ENCODE measurements at places on chromosomes 7 and 10.
A peak's percentile ranks its signal among the peaks of the same experiment; 100 is the strongest.

GRCh38 chr7:16900209-16900768, 18.5 kb upstream of the AGR3 start:
- DNase-seq: no peak

DNA sequence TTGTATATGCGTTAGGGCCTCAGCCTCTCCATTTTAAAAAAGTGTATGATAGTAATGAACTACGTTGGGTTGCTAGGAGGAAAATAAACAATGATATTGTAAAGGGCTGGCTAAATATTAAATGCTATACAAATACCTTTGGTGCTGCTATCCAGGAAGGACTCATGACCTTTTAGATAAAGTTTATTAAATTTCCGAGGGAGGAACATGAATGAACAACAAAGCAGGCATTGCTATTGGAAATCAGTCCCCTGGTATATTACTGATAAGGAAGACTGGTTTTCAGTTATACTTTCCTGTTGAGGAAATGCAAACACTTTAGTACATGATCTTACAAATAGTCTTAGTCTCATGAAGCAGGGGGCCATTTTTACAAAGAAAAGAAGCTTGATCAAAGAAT, 17.2 kb upstream of the AGR2 start:
- DNase-seq: no peak

- DNase-seq: no peak
Observed at GRCh38 chr7:32253299-32253698, 183.1 kb upstream of the PDE1C start.

GRCh38 chr7:92292981-92293380, 47.2 kb downstream of the ANKIB1 start:
- no peak for DNase-seq

- no peak for DNase-seq
Observed at GRCh38 chr10:89867964-89868363, 166.6 kb downstream of the KIF20B start.

- DNase-seq: no peak
Observed at GRCh38 chr10:103441206-103441605, 11.0 kb downstream of the CALHM2 start.

- no peak for DNase-seq
Observed at GRCh38 chr7:94451187-94451586, 56.5 kb downstream of the COL1A2 start.

- DNase-seq: no peak
Observed at GRCh38 chr7:99860281-99861127, 16.3 kb downstream of the OR2AE1 start.

GRCh38 chr7:132548489-132549078, 27.7 kb downstream of the PLXNA4 start:
- no peak for DNase-seq

GRCh38 chr10:13593535-13593934, 6.8 kb downstream of the PRPF18 start:
- no peak for DNase-seq

DNA sequence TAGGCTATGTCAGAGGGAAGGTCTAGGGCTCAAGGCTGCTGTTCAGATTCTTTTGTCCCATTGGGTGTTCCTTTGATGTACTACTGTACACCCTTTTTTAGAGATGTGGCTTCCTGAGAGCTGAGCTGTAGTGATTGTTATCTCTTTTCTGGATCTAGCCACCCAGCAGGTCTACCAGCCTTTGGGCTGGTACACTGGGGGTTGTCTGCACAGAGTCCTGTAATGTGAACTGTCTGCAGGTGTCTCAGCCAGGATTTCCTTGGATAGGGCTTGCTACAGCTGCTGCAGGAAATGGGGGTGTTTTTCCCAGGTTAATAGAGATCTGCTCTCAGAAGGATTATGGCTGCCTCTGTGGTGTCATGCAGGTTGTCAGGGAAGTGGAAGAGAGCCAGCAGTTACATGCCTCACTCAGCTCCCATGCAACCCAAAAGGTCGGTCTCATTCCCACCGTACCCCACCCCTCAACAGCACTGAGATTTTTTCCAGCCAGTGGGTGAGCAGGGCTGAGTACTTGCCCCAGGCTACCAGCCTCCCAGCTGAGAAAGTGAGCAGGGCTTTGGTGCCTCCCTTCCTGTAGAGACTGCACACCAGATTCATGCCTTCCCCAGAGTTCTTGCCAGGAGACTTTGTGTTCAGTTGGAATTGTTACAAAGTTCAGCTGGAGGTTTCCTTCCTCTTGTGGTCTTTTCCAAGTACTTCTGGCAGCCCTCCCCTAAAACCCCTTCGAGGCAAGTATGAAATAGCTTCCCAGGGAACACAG, 63.3 kb downstream of the ZNF107 start:
- DNase-seq: no peak

- no peak for DNase-seq
Observed at GRCh38 chr10:49001402-49001801, 61.8 kb upstream of the LRRC18 start.

GRCh38 chr7:149458235-149458634, 2.6 kb downstream of the ZNF777 start:
- DNase-seq: no peak

- no peak for DNase-seq
Observed at GRCh38 chr10:14125564-14125963, 205.2 kb downstream of the FRMD4A start.

DNA sequence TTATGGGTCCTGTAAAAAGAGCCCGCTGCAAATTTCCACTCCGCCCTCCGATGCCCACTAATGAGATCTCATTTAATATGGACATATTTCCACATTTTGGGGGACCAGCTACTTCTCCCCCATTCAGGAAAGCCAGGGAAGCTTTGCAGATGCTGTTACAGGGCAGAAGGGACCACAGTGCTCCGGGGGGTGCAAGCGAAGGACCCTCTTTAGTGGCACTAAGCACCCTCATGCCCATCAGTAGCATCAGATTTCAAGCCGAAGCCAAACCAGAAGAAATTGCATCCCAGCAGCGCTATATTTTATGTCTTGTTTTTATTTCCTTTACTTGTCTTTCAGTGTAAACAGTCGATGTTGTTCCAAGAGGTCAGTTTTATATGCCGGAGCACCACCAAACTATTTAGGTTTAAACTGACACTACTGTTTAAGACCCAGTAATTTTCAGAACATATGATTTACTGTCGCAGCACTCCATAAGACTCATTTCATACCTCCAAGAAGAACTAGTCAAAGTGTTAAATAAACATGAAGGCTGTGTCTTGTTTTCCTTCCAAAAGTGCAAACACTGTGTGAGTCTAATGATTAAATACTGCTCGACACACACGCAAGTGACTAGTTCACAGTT, 122.2 kb upstream of the MGMT start:
- no peak for DNase-seq

DNA sequence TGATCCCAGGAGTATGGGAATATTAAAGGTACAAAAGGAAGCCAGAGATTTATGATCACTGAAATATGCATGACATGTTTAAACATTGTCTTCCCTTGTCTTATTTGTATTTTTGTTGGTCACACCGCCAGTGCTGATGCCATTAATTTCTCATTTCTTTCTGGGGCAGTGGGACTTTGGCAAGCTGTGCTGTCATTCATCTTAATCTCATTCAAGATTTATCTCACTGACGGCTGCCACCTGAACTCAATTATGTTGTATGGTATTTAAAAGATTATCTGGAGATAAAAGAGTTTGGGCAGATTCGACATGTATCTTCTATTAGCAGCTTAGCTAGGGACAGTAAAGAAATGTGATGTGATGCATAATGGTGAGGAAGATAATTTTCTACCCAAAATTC, 284.9 kb upstream of the PLXDC2 start:
- no peak for DNase-seq

DNA sequence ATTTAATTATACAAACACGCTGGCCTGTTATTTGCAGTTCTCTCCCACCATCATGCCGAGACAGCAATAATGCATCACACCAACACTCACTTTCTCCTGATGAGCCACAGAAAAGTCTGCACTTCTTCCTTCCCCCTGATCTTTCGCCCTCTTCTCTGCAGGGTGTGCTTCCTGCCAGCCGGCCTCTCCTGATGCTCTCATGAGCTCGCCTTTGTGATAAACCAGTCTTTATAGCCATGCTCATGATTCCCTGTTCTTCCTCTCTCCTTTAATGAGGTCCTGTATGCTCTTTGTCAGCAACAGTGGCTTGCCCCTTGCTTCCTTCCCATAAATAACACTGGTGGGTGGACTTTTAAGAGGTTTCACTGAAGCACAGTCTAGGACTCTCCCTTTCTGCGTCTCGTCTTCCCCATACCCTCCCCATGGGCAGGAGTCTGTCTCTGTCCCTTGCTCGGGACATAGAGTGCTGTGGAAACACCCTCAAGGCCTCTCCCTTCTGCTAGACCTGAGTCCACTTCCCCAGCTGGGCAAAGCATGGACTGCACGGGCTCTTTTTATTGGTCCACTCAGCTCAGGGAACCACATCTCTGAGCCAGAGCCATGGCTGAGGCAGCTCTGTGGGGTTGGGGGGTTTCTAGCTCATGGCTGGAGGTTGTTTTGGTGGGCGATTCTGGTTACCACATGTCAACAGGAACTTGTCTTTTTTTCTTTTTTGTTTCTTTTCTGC, 133.9 kb downstream of the C10orf105 start:
- no peak for DNase-seq

- DNase-seq: no peak
Observed at GRCh38 chr10:105183536-105183935, 542.4 kb downstream of the SORCS3 start.

- peak; percentile 14 for DNase-seq
Observed at GRCh38 chr10:14186245-14186644, 144.5 kb downstream of the FRMD4A start.

DNA sequence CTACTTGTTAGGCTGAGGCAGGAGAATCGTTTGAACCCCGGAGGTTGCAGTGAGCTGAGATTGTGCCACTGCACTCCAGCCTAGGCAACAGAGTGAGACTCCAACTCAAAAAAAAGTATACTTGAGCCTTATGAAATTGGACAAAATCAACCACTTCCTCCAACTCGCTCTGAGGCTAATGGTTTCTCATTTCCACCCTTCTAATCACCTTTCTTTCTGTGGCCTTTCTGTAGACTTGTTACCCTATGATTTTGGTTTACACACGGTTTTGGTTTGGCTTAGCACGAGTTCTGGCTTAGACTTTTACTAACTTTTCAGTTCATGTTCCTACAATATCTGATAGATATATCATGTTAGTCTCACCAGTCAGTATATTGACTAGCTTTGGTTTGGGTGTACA, 152.0 kb downstream of the PHTF2 start:
- DNase-seq: no peak

DNA sequence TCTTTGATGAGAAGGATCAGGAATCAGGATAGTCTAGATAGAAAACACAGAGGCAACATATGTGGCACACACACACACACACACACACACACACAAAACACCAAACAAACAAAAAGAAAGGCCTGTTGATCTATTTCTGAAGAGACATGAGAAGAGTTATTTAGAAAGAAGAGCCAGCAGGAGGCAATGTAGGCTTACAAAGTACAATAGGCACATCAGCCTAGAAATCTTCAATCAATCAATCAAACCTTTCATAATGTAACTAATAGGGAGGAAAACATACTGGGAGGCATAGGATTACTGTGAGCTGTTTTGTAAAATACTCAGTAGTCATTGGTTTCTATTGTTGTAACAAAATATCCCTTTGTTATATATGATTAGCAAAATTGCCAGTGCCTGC, 47.3 kb upstream of the TES start:
- DNase-seq: no peak

DNA sequence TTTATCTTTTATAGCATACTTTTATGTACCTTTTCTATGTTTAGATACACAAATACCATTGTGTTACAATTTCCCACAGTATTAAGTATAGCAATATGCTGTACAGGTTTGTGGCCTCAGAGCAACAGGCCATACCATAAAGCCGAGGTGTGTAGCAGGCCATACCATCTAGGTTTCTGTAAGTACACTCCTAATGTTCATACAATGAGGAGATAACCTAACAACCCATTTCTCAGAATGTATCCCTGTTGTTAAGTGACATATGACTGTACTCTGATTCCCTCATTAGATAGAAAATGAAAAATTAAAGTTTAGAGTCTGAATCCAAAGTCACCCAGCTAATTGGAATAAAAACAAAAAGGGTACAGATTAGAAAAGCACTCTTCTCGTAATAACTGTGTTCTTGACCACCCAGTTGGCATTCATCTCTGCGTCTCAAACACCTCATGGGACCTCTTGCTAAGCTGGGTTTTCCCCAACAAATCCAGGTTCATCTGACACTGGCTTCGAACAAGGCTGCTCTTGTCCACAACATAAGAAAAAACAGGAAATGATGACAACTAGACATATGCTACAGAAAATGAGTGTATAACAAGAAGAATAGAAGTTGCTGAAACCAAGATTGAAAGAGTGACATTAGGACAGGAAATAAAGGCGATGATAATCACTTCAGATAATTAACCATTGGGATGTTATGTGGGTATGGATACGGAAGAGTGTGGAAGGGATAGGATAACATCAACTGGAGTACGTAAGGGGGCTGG, 1.4 kb downstream of the NDUFB8 start:
- DNase-seq: no peak

DNA sequence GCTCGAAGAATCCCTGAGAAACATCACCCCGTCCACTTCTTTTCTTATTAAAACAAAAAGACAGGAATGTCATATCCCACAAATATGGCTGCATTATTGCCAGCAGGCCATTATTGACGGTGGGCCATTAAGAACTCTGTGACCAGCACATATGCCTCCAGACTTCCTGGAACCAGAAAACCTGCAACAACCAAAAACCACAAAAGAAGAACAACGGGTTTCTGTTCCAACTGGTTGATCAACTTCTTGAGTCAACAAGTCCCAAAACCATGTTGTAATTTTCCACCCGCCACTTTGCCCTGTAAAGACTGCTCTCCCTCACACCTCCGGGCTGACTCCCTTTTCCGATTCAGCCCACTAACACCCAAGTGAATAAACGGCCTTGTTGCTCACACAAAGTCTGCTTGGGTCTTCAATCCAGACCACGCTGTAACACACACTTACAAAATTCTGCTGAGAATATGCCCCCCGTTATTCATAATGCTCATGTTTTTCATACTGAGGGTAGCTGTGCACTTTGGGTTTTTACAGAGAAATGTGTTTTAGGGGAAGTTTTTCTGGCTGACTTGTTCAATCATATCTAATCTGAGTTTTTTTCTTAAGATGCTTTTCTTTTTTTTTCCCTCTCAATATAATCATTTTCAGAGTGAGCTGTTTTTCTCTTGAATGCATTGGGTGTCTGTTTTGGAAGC, 20.7 kb downstream of the ZNF107 start:
- peak; percentile 60 for DNase-seq
